ENCODE measurements at places on chromosomes 6 and 20.
A peak's percentile ranks its signal among the peaks of the same experiment; 100 is the strongest.

DNA sequence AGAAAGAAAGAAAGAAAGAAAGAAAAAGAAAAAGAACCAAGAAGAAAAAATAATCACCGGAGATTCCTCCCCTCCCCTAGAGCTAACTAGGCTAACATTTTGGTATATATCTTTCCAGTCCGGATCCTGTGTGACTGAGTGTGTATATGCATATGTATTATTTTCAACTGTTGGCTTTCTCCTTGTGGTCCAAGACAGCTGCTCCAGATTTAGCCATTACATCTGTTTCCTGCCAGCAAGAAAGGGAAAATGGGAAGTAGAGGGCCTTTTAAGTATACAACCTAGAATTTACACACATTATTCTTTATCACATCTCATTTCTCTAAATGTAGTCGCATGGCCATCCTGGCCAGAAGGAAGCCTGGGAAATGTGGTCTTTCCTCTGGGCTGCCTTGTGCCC is 15.2 kb downstream of the SLC52A3 start:
- no peak for DNase-seq

DNA sequence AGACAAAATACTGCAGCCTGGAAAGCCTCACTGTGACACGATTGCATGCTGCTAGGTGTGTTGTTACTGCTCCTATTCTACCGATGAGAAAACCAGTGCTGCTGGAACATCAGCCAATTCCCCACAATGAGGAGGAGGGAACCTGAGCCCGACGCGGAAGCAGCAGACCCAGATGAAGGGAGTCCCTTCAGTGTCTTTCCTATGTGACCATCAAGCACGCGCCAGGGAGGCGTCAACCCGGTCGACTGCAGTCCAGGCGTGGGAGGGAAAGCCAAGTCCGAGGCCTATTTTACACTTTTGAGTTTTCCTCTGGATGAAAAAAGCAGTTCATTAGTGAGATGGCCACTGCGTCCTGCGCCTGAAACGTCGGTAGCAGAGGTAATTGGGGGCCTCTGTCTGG is 63.3 kb downstream of the STK35 start:
- DNase-seq, result no peak

DNA sequence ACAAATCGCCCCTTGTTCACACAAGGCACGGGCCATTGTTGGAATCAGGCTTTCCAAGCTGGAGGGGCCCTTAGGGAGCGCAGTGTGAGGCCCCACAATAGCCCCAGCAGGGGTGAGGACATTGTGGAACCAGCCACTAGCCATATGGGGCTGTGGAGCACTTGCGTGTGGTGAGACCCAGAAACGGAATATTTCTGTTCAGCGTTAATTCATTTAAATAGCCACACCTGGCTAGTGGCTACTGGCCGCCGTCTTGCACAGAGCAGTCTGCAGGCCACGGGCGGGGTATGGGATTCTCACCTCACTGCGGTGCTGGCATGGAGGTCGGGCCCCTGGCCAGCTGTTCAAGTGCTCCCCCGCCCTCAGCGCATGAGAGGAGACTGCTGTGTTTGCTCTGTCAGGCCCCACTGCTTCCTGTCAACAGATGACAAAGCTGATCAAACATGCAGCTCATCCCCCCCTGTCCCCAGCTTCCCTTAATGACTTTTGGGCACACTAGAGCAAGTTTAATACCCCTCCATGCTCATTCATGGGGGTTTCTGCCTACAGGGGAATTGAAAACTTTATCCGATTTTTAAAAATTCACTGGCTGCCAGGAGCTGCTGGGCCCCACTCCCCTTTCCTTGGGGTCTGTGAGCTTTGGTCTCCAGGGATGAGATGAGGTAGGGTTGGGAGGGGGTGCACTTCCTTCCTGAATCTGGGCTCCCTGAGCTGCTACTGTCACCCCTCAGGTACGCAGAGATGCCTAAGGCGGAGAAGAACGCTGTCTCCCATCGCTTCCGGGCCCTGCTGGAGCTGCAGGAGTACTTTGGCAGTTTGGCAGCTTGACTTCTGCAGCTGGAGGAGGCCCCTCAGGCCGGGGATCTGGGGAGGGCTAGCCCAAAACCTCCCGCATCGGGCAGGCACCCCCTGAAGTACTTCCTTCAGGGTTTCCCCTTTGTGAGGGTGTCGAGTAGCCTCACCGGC is 13.6 kb downstream of the ITPA start:
- DNase-seq, result no peak

GRCh38 chr6:124795643-124796463 is 166.4 kb upstream of the RNF217 start:
- DNase-seq, result peak; percentile 17

DNA sequence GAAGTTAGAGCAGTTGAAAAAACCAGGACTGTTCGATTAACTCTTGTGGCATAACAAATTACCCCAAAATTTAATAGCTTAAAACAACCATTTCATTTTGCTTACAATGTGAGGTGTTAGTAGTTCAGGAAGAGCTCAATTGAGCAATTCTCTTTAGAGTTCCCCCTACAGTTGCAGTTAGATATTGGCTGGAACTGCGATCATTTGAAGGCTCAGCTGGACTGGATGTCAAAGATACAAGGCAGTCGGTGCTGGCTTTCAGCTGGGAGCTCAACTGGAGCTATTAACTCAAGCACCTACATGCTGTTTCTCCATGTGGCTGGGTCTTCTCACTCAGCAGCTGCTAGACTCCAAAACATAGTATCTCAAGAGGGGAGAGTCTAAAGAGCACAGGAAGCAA is 96.0 kb upstream of the LOC128125822 start:
- DNase-seq, result no peak

- DNase-seq, result no peak
These were observed 194.5 kb upstream of the CDYL start for GRCh38 chr6:4581468-4582385.

Data from COLO829 (cell line).